ENCODE measurements at places on chromosomes 7 and 10.

- peak; percentile 62 for DNase-seq
These were observed 30.2 kb upstream of the ANKRD2 start for GRCh38 chr10:97542169-97543024.

GRCh38 chr10:53314876-53315275, 542.3 kb upstream of the MBL2 start:
- no peak for DNase-seq

DNA sequence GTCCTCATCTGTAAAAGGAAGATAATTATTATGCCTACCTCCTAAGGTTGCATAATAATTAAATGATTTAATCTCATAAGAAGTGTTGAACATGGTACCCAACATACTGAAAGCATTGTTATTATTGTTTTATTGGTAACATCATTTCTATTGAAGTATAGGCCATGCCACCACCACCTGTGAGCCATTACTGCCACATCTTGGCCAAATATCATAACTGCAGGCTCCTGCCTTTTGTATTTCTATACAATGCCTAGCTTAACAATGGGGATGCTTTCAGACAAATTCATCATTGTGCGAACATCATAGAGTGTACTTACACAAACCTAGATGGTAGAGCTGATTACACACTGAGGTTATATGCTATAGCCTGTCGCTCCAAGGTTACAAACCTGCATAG, 61.1 kb upstream of the NPSR1 start:
- no peak for DNase-seq

DNA sequence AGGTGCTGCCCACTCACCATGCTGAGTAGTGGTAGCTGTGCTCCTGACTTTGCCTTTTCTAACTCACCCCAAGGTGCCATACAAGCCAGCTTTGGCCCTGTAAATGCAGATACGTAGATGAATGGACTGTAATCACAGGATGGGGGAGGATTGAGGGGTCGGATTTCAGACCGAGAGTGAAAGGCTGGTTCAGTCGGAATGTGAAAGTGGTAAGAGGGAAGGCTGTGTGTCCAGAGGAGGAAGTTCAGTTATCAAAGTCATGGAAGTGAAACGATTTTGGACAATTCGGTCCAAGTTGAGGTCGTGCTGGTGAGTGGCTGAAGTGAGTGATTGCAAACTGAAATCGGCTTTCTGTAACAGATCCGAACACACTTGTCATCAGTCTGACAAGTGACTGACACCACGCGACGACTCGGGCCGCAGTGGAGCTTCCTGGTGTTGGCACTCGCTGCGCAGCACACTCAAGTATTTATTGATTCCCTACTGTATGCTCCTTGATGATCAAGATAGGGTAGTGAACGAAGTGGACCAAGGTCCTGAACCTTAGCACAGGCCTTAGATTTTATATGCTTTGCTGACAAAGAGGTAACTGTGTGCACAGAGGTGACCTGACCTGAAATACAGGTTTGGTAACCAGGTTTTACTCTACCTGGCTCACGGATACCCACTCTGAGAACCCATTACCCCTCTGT, 10.5 kb downstream of the ZNF282 start:
- DNase-seq, result no peak

GRCh38 chr7:126605056-126605455, 647.7 kb downstream of the GRM8 start:
- DNase-seq, result no peak

GRCh38 chr10:30737931-30738391, 108.4 kb upstream of the LYZL2 start:
- DNase-seq, result no peak

GRCh38 chr10:98885378-98885777, 350.3 kb downstream of the HPSE2 start:
- no peak for DNase-seq

DNA sequence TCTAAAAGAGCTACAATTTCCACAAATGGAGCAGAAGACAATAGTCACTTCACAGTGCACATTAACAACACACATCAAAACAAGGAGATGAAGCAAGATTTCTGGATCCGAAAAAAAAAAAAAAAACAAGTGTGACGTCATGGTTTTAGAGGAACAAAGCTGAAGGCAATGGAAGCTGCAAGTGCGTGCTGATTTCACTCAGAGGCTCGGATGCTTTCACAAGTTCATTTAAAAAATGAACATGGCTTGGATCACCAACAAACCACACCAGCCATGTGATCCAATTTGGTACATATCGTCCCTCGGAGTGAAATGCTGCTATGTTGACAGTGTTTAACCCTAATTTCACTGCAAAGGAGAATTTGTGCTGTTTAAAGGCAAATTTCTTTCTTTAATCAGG, 337.0 kb upstream of the PRKCQ start:
- no peak for DNase-seq

GRCh38 chr10:124323806-124324205, 94.9 kb downstream of the OAT start:
- no peak for DNase-seq

DNA sequence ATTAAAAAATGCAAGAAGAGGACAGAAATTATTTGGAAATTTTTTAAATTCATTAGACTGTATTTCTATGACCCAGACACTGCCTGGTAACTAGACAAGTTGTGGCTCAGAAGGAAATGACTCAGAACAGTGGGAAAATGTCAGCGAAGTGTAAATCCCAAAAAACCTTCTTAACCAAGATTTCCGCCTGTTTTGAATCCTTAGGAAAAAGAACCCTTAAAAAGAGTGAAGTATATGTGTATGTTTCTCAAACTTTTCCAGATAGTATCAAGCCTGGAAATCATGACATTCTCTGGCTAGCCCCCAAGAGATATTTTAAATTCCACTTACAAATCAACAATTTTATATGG, 42.7 kb upstream of the PLXNA4 start:
- no peak for DNase-seq

DNA sequence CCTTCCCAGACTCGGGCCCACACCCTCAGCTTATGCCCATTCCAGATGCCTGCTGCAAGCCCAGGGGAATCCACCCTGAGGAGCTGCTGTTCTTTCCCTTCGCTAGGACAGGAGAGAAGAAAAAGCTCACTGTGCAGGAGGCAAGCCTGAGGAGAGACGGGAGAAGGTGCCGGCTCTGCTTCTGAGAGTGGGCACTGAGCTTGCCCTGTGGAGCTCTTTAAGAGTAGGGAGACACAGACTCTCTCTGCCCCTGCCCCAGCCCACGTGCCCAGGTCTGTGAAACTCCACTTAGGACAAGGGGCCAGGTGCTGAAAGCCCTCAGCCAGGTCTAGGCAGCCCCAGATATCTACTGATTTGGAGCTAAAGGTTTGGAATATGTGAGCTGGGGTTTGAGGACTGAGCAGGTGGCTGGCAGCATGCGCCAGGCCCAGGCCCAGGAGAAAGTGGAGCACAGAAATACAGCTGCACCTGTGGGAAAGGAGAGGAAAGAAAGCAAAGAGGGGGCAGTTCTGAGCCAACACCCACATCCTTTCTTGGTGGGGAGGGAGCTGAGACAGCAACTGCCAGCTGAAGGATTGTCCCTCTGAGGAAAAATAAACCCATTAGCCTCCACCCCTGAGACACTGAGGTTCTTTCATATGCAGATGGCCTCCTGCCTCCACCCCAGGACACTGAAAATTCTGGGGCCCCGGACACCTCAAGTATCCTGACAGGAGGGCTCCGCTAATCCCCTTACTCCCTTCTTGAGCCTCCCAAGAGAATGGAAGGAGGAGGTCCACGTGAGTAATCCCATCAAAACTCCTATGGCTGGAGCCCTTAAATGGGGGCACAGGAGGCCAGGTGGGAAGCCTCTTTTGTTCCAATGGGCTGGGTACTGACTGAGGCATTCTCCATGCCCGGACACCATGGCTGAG, 7.3 kb downstream of the POLL start:
- no peak for DNase-seq

DNA sequence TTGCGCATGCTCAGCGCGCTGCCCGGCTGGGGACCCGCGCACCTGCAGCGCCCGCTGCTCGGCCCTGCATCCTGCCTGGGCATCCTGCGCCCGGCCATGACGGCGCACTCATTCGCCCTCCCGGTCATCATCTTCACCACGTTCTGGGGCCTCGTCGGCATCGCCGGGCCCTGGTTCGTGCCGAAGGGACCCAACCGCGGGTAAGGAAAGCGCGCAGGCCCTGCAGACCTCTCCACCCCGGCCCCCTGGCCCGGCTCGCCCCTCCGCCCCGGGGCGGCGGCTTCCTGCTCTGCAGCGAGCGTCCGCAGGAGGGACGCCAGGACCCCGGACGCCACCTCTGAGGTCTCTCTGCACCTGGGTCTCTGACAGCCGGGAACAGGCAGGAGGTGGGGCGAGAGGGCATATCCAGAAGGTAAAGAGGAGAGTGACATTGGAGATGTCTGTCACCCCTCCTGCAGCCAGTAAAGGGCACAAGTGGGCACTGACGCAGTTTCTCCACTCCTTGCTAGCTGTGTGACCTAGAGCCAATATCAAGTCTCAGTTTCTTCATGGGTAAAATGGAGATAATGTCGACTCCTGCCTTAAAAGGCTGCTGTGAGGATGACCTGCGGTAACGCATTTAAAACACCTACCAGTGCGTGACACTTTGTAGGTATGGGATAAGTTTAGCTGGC, 338 bp downstream of the ATP6V0E2 start:
- DNase-seq, result no peak

- DNase-seq, result no peak
These were observed 14.1 kb downstream of the PTN start for GRCh38 chr7:137329411-137329810.

Data from activated CD4-positive, alpha-beta T cell treated with anti-CD3 and anti-CD28 coated beads for 48 hours (primary cell).